ENCODE measurements at places on chromosomes 2 and 18.

GRCh38 chr2:129711816-129712675, 267.4 kb upstream of the RAB6C start:
- no peak for DNase-seq

DNA sequence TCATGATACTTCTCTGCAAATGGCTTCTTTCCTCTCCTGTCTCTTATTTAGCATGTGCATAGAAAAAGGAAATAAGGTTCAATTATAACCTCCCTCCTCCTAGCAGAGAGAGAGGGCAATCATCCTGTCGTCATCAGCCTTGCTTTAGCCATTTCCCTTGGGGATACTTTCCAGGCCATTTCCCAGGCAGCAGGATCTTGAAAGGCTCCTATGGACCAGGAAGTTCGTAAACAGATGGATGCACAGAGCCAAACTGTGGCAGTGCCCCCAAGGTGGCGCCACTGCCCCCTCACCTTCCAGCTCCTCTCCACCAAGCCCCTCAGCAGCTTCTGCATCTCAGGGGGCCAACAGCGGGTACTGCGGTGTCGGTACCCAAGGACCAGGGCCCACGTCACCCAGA, 157.4 kb downstream of the DTNA start:
- no peak for DNase-seq

DNA sequence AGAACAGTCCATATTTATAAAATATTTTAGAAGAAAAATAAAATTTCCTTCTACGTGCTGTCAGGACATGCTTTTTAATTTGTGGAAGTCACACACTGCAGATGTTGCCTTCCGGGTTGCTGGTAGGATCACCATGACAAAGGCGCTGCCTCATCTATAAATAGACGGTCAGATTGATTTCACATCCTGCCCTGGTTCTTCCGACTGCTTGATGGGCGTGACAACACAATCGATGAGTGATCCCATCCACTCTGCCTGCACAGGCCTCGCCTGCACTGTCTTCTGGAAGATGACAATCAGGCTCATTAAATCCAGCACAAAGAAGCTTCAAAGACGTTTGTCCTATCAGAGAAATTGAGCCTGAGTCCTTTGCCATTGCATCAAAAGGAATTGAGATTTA, 318.9 kb upstream of the TRIB2 start:
- no peak for DNase-seq

GRCh38 chr2:95058989-95059641, 33.6 kb downstream of the MAL start:
- no peak for DNase-seq

DNA sequence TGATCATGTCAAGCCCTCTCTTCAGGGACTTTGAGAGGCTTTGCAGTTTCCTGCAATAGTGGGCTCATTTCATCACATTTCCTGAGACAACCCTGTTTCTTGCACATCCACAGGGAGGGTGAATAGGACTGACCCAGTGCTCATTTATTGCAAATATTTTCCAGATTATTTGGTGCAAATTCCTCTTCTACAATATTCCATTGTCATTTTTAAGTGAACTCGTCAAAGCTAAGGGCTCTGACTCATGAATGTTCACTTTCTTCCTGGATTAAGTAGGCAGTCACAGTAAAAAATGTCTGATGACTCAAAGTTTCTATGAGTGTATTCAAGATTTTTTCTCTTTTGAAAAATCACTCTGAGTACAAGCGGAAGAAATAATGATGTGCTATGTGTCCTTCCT, 225.5 kb upstream of the GALNT5 start:
- peak; percentile 88 for DNase-seq

DNA sequence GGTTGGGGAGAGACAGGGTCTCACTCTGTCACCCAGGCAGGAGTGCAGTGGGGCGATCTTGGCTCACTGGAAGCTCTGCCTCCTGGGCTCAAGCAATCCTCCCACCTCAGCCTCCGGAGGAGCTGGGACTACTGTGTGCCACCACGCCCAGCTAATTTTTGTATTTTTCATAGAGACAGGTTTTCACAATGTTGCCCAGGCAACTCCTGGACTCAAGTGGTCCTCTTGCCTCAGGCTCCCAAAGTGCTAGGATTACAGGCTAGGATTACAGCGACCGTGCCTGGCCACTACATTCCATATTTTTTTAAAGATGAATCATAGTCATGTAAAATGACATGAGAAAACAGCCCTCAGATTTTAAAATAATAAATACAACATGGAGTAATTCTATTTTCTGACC, 32.3 kb downstream of the CWC22 start:
- peak; percentile 8 for DNase-seq

DNA sequence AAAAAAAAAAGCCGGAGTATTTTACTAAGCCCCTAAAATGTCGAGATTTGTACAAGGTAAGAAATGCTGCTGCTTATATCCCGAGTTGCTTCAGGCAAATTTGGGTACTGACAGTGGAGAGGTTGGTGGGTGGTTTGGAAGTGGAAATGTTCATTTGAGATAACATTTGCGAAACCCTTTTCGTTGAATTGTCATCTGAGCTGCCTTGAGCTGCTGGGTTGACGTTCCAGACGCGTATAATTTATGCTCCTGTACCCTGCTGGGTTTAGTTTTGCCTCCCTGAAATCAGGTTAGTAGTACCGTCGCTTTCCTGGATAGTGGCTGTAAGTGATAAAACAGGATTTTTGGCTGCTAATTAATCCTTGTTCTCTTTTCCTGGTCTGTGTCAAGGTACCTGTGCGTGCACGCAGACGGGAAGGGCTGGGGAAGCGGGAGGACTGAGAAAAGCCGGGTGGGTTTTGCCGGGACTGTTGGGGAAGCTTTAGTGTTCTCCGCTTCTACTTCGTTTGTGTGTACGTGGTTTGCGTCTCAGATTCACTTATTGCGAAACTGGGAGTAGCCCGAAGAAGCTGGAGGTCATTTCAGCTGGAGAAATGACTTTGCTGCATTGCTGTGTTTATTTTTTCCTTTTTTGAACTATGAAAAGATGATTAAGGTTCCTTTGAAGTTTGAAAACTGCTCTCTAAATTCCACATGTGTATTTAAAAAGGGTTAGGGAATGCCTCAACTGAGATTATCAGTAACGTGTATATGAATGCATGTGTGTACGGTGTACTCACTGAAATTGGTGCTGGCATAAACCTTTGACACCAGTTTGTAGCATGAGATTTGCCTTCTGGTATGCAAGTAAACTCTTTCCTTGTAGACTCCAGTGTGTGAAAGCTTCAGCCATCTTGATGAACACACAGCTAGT, 709 bp downstream of the UGP2 start:
- DNase-seq: peak; percentile 11
